HT-29 (cell line): ENCODE measurements at places on chromosomes 2 and 18.

GRCh38 chr2:129069875-129070594 lies 751.4 kb upstream of the HS6ST1 start:
- peak; percentile 4 for DNase-seq

DNA sequence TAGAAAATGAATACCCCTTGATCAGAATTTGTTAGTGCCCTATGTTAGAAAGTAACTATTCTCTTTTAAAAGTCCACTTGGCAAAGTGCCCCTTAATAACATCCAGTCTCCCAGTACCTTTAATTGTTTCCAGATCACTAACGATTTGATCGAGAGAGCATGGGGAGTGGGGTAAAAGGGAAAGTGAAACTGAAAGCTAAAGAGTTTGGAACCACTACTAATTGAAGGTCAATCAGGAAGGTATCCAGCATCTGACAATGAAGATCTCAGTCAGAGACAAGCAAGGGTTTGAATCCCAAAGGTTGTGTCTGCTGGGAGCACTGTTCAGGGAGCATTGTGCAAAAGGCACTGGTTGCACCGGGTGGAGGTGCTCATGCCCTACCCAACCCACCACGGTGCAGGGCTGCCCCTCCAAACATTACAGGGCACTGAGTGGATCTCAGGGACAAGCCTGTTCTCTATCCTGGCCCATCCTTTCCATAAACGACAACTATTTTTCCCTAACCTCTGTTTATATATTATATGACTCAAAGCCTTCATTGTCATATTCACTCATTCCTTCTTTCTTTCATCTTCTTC lies 14.6 kb upstream of the RIT2 start:
- no peak for DNase-seq

DNA sequence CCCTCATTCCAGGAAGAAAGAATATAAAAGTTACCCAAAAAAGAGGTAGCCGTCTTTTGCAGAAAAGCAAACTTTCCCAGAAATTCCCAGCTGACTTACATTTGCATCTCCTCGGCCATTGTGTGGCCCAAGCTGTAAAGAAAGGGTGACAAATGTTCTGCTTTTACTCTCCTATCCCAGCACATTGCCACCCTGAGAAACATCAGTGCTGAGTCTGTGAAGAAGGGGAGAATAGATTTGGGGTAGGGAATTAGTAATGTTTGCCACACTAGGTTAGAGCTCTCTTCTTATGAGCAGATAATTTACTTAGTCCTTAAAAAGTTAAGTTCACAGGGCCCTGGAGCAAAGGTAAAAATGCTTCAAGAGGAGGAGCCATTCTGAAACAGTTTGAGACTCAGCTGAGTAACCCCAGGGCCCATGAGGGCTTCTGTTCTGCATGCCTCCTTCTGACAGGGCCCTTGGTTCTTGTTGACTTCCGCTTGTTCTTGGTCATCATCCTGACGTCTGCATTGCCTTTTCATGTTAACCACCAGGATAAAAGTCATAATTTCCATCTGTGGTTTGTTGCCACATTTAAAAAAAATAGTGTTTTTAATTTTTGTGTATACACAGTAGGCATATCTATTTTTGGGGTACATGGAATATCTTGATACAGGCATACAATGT lies 550.7 kb downstream of the RNF144A start:
- DNase-seq: no peak

- DNase-seq: no peak
Observed at GRCh38 chr2:237732070-237732469, 66.5 kb upstream of the RBM44 start.

GRCh38 chr2:101558740-101559525 lies 84.0 kb upstream of the RFX8 start:
- no peak for DNase-seq

DNA sequence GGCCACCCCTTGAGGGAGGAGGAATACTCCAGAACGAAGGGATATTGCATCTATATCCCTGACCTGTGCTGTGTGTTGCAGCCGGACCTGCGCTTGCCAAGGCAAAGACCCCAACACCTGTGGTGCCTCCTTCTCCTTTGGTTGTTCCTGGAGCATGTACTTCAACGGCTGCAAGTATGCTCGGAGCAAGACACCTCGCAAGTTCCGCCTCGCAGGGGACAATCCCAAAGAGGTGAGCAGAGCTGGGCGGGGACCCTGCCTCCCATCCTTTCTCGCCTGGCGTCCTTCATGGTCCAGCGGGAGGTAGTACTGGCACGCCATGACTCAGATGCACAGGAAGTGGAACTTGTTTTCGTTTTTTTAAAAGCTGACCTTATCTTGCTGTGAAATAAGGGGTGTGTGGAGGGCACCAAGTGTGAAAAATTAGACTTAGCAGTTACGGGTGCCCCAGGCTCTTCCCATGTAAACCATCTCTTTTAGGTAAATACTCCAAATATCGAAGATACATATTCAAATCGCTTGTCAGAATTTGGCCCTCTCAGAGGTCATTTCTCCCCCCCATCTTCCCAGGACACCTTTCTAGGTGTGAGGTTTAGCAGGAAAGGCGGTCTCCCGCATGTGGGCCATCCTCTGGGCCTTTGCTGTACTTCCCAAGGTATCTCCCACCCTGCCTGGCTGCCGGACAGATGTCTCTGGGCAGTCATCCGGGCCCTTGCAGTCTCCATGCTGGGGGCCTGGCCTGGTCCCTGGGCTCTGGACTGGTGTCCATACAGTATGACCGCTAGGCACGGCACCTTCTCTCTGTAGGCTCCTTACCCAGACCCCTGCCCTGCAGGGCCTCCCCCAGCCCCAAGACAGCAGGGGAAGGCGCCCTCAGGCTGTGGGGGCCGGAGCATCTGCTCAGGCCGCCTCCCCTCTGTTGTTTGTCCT lies 57.6 kb downstream of the BOLA3 start:
- no peak for DNase-seq

GRCh38 chr2:10169581-10169980 lies 47.0 kb downstream of the RRM2 start:
- DNase-seq: no peak

DNA sequence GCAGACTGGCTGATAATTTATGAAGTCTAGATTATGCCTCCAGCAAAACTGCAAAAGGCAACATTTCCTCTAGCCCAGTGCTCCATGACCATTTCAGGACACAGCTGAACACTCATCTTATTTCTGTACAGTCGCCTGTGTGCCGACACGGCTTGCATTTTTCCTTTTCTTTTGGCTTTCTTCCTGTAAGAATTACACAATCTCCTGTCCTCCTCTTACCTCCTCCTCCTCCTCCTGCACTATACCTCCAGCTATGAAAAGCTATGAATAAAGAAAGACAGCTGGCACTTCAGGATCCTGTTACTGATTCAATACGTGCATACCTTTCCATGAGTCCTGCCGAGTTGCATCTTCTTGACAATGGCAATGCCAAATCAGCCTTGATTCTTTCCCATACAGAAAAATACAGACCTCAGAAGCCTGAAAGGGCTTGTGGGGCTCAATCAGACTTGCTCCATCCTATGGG lies 32.2 kb upstream of the TRIB2 start:
- no peak for DNase-seq

- DNase-seq: peak; percentile 45
Observed at GRCh38 chr2:136384531-136385303, 266.8 kb upstream of the CXCR4 start.

DNA sequence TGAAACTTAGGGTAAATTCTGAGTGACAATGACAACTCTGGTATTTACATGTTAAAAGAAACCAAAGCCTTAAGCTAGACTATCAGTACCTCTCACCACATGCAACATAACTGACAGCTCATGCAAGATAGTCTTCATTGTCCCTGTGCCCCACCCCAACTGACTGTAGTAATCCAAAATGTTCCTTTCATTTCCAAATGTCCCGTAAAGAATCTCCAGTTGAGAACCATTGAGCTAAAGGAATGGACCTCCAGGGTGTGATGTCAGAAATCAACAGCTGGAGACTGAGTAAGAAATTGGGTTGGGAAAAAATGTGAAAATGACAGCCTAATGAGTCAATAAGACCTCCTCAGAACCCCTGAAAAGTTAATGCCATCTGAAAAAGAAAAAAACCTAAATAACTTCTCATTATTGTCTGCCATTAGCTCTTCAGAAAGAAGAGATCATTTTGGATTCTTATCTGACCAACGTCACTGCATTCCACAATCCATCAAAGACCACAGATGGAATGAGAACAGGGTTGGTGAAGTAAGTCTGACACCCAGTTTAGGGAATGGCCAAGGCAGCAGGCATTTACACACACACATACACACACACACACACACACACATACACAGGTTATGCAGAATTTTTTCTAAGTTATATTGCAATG lies 51.7 kb upstream of the ACVR2A start:
- no peak for DNase-seq

DNA sequence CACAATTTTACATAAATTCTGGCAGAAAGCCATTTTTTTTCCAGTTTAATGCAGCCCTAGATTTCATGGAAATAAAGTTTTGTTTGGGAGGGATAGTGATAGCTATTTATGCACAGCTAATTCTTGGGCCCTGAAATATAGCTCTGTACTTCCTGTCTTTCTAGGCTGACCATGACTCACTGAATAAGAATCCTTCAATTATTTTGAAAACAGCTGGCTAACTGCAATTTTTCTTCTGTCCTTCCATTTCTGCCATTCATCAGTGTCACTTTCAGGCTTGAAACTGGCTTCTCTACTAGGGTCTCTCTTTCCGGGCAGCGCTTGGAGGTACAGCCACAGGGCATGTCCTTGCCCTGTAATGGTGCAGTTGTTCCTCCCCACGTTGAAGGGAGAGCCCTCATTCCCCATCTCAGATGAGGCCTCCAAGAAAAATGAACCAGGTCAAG lies 97.1 kb upstream of the TMEM178A start:
- no peak for DNase-seq
